Head of caudate nucleus (tissue), 42 donors: ENCODE measurements at places on chromosomes 1 and 21.

DNA sequence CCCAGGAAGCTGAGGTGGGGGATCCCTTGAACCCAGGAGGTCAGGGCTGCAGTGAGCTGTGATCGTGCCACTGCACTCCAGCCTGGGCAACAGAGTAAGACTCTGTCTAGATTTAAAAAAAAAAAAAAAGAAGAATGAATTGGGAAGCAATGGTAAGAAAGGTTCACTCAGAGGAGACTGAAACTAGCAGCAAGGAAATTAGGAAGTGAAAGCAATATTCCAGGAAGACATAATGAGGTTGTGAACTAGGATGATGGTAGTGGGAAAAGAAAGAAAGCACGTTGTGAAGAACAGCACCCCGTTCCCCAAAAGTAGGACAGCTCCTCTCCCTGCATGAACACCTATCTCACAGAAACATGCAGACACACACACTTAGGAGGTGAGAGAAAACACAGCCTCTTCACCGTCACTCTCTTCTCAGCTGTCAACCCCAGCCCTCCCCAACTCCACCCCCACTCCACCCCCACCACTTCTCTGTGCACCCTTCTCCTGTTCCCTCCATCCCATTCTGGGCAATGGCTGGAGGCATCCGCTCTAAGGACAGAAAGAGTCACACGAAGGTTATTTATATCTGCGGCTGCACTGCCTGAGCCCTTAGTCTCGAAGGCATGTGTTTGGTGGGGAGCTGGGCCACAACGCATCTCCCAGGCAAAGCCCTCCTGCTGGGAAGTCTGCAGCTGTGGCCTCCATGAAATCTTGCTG is 101.8 kb upstream of the LPGAT1 start:
- DNase-seq: no peak

- DNase-seq: no peak
Measured at GRCh38 chr1:112722601-112723510, 7.7 kb upstream of the PPM1J start.

GRCh38 chr21:28230559-28230958 is 762.1 kb downstream of the LTN1 start:
- no peak for DNase-seq

GRCh38 chr1:38641661-38642060 is 217.9 kb downstream of the RRAGC start:
- DNase-seq: no peak

DNA sequence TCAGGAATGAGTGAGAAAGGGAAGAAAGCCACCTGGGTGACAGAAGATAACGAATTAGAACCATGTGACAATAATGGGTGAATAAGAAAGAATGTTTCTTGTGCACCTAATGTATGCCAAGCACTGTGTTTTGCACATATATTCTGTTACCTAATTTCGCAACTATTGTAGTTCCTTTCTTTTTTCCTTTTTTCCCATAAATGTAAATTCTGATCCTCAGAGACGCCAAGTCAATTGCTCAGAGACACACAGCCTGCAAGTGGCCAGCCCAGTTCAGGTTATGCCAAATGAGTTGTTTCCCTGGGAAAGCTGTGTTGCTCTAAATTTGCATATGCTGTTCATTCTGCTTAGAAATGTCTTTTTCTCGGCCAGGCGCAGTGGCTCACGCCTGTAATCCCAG is 1.7 kb upstream of the RSPO1 start:
- DNase-seq: no peak

DNA sequence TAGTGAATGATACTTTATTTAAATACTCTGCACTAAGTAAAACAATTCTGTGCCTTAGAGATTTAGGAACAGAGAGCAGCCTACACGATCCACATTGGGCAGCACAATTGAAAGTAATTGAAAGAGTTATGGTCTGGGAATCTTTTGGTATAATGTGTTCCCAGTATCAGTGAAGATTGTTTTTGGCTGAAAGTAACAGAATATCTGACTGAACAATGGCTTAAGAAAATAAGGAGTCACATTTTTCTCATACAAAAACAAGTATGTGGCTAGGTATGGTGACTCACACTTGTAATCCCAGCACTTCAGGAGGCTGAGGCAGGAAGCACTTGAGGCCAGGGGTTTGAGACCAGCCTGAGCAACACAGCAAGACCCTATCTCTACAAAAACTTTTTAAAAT is 306.2 kb downstream of the NFIA start:
- no peak for DNase-seq

- DNase-seq: no peak
Measured at GRCh38 chr1:63413394-63413793, 46.0 kb downstream of the ALG6 start.

DNA sequence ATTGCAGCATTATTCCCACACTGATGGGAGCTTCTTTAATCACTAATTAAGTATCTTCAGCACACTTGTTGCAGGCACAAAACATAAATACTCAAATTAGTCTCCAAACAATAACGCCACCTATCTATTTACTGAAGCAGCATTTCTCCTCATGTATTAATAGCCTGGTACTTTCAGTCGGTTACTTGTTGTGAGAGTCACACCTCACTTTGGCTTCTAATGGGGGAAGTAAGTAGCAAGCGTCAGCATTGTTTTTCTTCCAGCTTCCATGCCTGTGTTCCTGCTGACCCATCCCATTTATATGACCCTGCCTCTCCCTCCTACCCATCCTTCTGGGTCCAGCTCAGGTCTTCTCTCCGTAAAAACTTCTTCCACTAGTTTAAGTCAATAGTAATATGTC is 31.9 kb upstream of the DENND1B start:
- no peak for DNase-seq

DNA sequence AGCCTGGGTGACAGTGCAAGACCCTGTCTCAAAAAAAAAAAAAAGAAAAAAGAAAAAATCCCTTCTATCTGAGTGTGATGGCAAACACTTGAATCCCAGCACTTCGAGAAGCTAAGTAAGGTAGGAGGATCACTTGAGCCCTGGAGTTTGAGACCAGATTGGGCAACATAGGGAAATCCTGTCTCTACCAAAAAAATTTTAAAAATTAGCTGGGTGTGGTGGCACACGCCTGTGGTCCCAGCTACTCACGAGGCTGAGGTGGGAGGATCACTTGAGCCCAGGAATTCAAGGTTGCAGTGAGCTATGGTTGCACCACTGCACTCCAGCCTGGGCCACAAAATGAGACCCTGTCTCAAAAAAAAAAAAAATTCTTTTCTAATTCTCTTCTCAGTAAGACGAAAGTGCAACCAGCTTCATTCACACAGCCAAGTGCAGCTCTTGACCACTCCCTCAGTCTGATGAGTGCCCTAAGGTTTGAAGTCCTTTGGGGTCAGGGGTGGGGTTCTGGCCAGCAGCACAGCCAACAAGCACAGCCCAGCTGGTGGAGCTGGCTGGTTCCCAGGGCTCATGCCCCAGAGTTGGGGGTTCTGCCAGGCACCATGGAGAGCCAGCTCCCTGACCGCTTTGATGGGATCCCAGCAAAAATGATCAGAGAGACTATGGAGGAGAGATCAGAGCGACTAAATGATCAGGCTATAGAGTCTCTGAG is 8.0 kb downstream of the SLC2A5 start:
- peak; percentile 47 for DNase-seq

DNA sequence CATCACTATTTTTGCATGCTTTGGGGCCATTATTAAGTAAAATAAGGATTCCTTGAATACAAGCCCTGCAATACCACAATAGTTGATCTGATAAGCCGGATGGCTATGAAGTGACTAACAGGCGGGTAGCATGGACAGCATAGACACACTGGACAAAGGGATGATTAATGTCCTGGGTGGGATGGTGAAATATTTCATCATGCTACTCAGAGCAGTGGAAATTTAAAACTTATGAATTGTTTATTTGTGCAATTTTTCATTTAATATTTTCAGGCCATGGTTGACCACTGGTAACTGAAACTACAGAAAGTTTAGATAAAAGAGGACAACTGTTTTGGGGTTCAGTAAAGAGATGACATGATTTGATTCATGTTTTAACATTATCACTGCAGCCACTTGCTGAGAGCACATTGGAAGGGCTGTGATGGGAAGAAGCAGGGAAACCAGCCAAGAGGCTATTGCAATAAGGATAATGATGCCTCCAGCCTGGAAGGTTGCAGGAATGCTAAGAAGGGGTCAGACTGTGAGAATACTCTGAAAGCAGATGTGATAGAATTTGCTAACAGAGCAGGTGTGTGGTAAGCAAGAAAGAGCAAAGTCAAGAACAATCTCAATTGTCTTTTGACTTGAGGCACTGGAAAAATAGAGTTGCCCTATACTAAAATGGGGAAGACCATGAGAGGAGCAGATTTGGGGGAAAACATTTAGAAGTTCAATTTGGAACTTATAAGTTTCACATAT is 62.5 kb upstream of the TNFSF4 start:
- DNase-seq: no peak

DNA sequence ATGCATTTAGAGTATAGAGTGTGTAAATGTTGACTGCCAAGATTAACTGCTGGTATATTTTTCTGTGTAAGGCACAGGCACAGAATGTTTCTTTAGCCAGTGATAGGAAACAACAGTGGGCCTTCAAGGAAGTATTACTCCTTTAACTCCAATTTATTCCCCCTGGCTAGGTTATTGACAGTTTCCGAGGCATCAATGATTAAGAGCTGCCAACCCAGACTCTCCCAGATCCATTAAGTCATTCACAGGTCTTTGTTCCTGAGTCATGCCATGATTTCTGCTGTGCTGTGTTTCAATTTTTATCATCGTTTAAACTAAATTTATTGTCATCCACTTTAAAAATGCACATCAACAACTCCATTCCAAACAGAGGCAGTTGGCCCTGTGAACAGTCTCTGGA is 9.2 kb downstream of the ZNF648 start:
- DNase-seq: no peak
